ENCODE measurements at places on chromosomes 7 and 10. TPM values are rescaled to one million over a fixed set of nuclear protein-coding genes. Genes with fewer than 3 reads are reported as not detected.

TLL2 gene
- 0.59 TPM for polyA plus RNA-seq

ENTPD1 gene
- polyA plus RNA-seq = 1.8 TPM

VSTM4 gene
- polyA plus RNA-seq = 0.54 TPM

RAMP3 gene
- polyA plus RNA-seq = 25.9 TPM

PAX2 gene
- 0.07 TPM for polyA plus RNA-seq

CLDN3 gene
- polyA plus RNA-seq = 122 TPM

TUBB8 gene
- polyA plus RNA-seq = 0.16 TPM

C10orf71 gene
- 0.72 TPM for polyA plus RNA-seq

PLCE1 gene
- 1.8 TPM for polyA plus RNA-seq

PPIA gene
- polyA plus RNA-seq = 1,017 TPM

PVRIG gene
- polyA plus RNA-seq = not detected

PRPS1L1 gene
- not detected for polyA plus RNA-seq

STEAP2 gene
- 2.3 TPM for polyA plus RNA-seq

PLEKHA1 gene
- polyA plus RNA-seq = 17.4 TPM

GSAP gene
- 22.7 TPM for polyA plus RNA-seq

HKDC1 gene
- polyA plus RNA-seq = 9.8 TPM

AFAP1L2 gene
- 3.3 TPM for polyA plus RNA-seq

CALHM1 gene
- polyA plus RNA-seq = not detected

NEUROG3 gene
- polyA plus RNA-seq = not detected

LIPJ gene
- 0.53 TPM for polyA plus RNA-seq

CPN1 gene
- polyA plus RNA-seq = not detected

LAMTOR4 gene
- polyA plus RNA-seq = 147 TPM

MLXIPL gene
- polyA plus RNA-seq = 146 TPM

EN2 gene
- polyA plus RNA-seq = not detected

ZNF92 gene
- polyA plus RNA-seq = 2.1 TPM

BCCIP gene
- polyA plus RNA-seq = 30.0 TPM

KLF14 gene
- polyA plus RNA-seq = 0.09 TPM

TACC2 gene
- polyA plus RNA-seq = 27.0 TPM

PSD gene
- 30.9 TPM for polyA plus RNA-seq

APBB1IP gene
- 2.1 TPM for polyA plus RNA-seq

SPDYE9 gene
- polyA plus RNA-seq = not detected

TDRD1 gene
- polyA plus RNA-seq = 0.26 TPM

AGK gene
- 5.6 TPM for polyA plus RNA-seq

FIS1 gene
- 144 TPM for polyA plus RNA-seq

ASAH2 gene
- polyA plus RNA-seq = 0.15 TPM

PILRA gene
- 4.8 TPM for polyA plus RNA-seq

CASTOR2 gene
- 6.0 TPM for polyA plus RNA-seq

IL6 gene
- polyA plus RNA-seq = 0.68 TPM

TLX1 gene
- polyA plus RNA-seq = 0.19 TPM

NXPH1 gene
- not detected for polyA plus RNA-seq

CEP41 gene
- 4.9 TPM for polyA plus RNA-seq

TMEM273 gene
- polyA plus RNA-seq = 5.5 TPM

TSPAN33 gene
- 11.2 TPM for polyA plus RNA-seq

C10orf143 gene
- polyA plus RNA-seq = 7.0 TPM

ZNF365 gene
- 0.53 TPM for polyA plus RNA-seq

HABP2 gene
- 34.9 TPM for polyA plus RNA-seq

CDHR1 gene
- 0.77 TPM for polyA plus RNA-seq

SAP25 gene
- polyA plus RNA-seq = 17.8 TPM

CLRN3 gene
- 0.56 TPM for polyA plus RNA-seq

FAM25G gene
- not detected for polyA plus RNA-seq

LRRC18 gene
- not detected for polyA plus RNA-seq

CELF2 gene
- polyA plus RNA-seq = 1.6 TPM

Measured in pancreas (tissue), 10 donors.